ENCODE measurements at places on chromosomes 5 and 9.

- DNase-seq: no peak
Observed at GRCh38 chr5:176359658-176360057, 1.9 kb downstream of the KIAA1191 start.

- no peak for DNase-seq
Observed at GRCh38 chr9:132201139-132201538, 39.3 kb downstream of the NTNG2 start.

GRCh38 chr9:95411054-95411892, 93.8 kb upstream of the FANCC start:
- no peak for DNase-seq

DNA sequence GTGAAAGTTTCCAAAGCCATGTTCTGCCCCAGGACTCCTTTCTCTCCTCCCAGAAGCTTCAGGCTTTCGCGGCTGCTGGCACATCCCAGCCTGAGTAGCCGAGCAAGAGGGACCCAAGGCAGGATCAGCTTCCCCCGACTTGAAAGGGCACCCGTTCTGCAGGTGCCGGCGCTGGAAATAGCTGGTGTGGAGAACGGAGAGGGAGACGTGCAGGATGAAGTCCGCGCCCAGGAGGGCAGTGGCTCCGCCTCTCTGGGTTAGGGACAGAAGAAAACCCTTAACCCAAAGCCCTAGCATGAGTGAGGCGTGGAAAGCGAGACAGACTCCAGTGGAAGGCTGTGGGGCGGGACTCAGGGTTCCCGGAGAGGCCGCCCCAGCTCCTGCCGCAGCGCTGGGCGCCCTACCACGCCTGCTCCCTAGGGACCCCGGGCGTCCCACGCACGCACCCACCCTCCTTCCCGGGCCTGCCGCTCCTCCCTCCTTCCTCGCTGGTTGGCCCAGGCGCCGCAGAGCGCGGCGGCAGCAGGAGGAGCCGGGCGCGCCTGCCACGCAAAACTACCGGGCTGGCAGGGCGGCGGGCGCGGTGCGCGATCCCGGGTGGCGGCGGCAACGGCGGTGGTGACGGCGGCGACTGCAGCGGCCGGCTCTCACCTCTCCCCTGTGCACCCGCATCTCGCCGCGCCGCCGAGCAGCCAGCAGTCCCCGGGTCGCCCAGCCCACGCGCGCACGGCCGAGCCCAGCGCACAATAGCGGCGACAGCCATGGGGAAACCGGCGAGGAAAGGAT, at the start of gene SLC1A1:
Gene SLC1A1 (plus strand): TSS at position 550 of the 786 bp plus-strand sequence. CDS start 212 bp downstream, at position 762.
- DNase-seq: peak; percentile 65

- DNase-seq: no peak
Observed at GRCh38 chr5:33721491-33722200, 170.1 kb downstream of the ADAMTS12 start.

DNA sequence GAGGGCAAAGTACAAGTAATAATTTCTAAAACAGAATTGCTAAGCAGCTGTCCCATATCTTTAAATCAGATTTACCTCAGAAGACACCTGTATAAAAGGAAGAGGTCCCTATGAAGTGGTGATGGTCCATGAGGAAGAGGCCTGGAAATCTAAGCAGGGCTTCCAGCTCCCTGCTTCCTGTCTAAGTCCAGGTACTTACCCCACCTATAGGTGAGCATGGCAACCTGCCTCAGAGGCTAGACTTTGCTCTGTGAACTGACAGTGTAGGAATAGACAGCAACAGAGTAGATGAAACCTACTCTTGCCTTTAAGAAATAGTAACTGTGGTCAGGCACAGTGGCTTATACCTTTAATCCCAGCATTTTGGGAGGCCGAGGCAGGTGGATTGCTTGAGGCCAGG, 55.8 kb upstream of the ARRDC3 start:
- DNase-seq: no peak

GRCh38 chr9:38724754-38725153, 4.8 kb upstream of the FAM240B start:
- no peak for DNase-seq

GRCh38 chr9:73210886-73211666, 59.4 kb downstream of the ANXA1 start:
- DNase-seq: no peak

GRCh38 chr5:127275641-127276193, 14.9 kb upstream of the MEGF10 start:
- no peak for DNase-seq

DNA sequence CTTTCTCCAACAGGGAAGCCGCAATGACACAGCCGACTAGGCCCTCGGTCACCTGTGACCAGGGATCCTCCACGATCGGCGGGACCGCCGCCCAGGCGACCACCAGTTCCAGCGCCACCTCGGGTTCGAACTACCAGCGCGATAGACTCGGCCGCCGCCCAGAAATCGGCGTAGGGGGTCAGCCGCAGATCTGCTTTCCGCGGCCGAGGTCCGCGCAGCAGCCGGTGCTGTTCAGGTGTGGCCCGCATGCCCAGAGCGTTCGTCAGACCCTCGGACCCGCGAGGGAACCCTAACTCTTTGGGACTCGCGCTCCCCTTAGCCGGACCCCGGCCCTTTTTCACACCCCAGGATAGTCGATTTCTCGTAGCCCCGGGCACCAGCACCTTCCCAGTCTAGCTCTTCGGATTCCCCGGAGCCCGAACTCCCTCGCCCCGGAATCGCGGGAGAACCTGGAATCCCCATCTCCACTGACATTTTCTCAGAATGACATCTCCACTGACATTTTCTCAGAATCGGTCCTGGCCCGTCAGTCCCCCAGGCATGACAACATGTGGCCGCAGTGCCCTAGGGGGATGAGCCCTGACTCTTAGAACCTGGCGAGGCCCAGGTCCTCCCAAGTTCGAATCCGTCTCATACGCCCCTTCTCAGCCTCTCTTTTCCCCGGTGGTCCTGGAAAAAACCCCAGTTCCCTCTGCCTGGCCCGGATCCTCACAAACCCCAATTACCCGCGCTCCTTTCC, 428 bp downstream of the C5orf52 start:
- DNase-seq: no peak

GRCh38 chr9:26326563-26326962, 566.0 kb downstream of the CAAP1 start:
- DNase-seq: peak; percentile 28

DNA sequence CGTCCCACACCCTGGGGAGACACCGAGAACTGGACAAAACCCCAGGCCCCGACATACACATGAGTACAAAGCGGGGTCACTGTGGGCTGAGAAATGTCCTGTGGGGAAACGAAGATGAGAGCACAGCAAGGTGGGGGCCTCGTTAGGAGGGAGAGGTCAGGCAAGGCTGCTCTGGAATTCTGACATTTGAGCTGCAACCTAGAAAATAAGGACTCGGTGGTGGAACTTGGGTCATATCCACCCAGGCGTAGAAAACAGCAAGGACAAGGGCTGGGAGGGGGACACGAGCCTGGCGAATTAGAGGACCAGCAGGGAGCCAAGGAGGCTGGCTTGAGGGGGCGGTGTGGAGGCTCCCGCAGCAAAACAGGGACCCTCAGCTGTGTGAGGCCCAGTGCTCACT, 32.8 kb downstream of the NCS1 start:
- DNase-seq: no peak

DNA sequence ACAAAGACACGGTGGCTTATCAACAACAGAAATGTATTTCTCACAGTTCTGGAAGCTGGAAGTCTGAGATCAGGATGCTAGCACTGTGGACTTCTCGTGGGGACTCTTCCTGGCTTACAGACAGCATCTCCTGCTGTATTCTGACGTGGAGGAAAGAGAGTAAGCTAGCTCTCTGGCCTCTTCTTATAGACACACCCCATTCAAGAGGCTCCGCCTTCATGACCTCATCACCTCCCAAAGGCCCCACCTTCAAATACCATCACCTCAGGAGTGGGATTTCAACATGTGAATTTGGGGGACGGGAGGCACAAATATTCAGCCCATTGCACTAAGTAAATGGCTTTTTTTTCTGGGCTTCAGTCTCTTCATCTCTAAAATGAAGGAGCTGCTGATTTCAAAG, 27.6 kb downstream of the KCNMB1 start:
- no peak for DNase-seq

DNA sequence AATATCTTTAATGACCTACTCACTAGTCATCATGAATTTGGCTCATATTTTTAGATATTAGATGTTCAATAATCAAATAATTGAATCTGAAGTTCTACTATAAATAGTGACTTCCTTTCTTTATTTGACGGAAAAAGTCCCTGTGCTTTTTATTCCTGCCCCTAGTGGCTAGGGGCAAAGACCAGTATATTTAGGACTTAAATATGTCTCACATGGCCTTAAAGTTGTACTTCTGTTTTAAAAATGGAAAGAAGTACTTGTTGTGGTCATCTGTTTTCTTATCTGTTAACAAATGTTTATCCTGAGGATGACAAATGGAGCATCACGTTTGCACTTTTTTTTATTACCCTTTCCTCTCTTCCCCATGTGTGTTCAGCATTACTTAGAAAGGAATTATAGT, 89.2 kb upstream of the GRHPR start:
- DNase-seq: no peak

- DNase-seq: no peak
Observed at GRCh38 chr5:169074839-169075238, 226.1 kb downstream of the SLIT3 start.

DNA sequence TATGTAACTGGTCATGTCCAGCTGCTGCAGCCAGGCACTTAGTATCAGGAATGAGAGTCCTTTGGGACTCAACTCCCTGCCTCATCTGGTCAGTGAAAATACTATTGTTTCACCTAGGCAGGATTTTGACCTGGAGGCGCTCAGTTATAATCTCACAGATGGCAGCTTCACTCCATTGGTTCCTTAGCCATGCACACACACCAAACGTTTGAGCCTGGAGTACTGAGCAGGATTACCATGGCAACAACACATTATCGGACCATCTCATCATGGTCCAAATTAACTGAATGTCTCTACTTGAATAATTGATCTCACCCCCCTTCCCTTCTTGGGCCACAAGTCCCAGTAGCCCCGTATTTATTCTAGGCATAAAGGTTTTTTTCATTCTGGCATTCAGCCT, 15.0 kb upstream of the SREK1 start:
- DNase-seq: no peak

- peak; percentile 81 for DNase-seq
Observed at GRCh38 chr9:22030101-22030598, 21.0 kb upstream of the CDKN2B start.

GRCh38 chr9:129685220-129685932, 19.9 kb downstream of the PRRX2 start:
- peak; percentile 87 for DNase-seq

GRCh38 chr9:92640398-92641091, 29.4 kb downstream of the IPPK start:
- no peak for DNase-seq

DNA sequence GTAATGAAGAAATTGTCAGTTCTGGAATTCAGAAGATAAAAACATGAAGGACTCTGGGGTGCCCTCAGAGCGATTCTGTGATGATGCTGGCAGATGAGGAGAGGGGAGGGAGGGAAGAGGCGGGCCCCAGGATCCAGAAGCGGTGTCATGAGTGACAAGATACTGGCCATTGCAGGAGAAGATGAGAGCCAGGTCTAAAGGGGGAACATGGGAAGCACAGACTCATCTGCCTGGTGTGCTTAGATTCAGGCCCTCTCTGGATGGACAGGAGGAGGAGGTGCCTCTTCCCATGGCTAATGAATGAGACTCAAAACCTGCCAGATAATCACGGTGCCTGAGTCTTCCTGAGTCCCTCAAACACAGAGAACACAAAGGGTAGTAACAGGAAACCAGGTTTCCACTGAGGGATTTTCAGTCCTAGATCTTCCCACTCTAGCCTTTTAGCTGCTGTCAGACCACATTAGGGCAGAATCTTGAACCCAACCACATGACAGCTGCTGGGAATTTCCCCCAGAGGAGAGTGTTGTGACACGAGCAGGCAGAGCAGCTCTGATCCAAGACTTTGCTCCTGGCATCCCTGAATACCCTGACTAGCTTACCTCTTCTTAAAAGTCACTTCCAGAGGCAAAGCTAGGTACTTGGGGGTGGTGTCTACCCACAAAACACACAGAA, 28.2 kb upstream of the HSPA9 start:
- no peak for DNase-seq

DNA sequence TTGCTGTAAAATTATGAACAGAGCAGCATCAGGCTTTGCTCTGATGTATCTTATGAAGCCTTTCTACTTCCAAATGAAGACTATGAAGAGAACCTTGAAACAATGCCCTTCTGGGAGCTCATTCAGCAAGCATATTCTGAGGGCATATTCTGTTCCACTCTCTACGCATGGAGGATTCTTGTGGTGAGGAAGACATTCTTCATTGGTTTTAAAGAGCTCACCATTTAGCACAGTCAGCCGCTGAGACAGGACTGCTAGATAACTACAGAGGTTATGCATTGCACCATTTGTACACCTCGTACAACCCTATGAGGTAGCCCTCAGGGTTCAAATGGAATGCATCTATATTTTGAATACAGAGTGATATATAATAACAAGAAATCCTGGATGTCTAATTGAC, 61.0 kb downstream of the INVS start:
- DNase-seq: no peak

GRCh38 chr9:111106202-111106601, 67.9 kb upstream of the LPAR1 start:
- DNase-seq: no peak

GRCh38 chr5:115530426-115530825, 14.1 kb downstream of the FEM1C start:
- DNase-seq: no peak

- no peak for DNase-seq
Observed at GRCh38 chr5:135066781-135067180, 32.8 kb upstream of the PITX1 start.
